ENCODE measurements at places on chromosomes 11 and 22. TPM values are rescaled to one million over a fixed set of nuclear protein-coding genes. Genes with fewer than 3 reads are reported as not detected.

The CDCA5 gene
- total RNA-seq = not detected

The OR2AG2 gene
- total RNA-seq = under 0.01 TPM

The TNKS1BP1 gene
- 115 TPM for total RNA-seq

The NCR3LG1 gene
- 2.6 TPM for total RNA-seq

The MIOX gene
- total RNA-seq = not detected

The MYOD1 gene
- total RNA-seq = not detected

The SLC6A5 gene
- not detected for total RNA-seq

The HMOX1 gene
- 9.3 TPM for total RNA-seq

The SLC25A18 gene
- total RNA-seq = 2.1 TPM

The OOSP2 gene
- total RNA-seq = not detected

The SHANK2 gene
- total RNA-seq = 94.9 TPM

The MMP13 gene
- not detected for total RNA-seq

The ISX gene
- 4.0 TPM for total RNA-seq

The RIBC2 gene
- total RNA-seq = not detected

The CHRM1 gene
- not detected for total RNA-seq
